ENCODE measurements at places on chromosomes 2 and 18.
A peak's percentile ranks its signal among the peaks of the same experiment; 100 is the strongest.

DNA sequence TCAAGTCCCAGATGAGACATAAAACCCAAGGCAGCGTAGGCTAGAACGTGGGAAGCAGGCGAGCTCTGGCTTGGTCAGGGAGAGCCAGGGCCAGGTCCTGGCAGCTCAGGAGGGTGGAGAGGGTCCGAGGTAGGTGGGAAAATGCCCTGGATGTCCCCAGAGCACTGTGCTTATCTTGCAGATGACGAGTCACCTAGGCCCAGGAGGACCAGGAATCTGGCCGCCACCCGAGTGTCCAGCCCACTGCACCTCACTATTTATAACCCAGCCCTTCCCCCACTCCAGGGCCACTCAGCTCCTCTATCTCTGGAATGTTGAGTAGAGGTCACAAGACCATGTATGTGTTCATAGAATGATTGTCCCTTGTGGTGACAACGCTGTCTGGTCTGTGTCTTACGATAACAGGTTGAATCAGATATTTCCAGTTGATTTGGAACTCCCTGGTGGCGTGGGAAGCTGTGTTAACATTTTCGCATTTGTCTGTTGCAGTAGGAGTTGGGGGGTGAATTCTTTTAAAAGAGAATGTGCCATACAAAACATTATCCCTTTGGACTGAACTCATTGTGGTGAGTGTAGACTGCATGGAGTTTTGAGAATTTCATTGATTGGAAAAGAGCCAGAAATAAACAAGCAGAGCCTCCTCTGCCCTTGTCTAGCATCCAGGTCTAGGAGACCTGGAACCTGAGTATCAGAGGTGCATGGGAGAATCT, 47.5 kb downstream of the EMILIN2 start:
- DNase-seq, result no peak

DNA sequence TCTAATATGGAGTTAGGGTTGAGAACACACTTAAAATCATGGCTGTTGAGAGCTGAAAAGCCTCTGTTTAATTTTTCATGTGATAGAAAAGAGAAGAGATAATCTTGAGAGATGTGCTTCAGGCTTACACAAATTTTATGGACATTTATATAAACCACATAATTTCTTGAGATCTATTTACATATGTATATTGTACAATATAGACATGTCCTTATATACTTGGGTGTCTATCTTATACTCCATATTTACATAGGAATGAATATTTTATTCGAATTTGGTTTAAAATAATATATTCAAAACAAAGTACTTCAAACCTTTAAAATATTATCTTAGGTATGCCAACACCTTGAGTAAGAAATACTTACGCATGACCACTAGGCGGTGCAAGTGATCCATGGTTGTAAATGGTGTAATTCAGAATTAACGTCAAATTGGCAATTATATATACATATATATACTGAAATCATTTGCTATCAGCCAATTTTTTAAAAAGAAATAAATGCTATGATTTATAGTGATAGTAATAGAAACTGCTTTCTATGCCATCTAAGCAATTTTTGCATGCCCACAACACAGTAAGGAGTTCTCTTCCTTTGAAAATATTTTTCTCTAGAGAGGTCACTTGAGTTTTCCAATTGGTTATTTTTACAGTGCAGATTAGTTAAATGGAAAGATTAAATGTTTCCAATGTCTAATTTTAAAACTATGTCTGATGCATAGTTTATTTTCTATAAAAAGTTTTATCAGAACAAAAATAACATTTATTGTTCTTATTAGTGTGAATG, 37.6 kb upstream of the SPAG16 start:
- DNase-seq, result no peak

GRCh38 chr2:137525132-137525531, 439.1 kb upstream of the HNMT start:
- no peak for DNase-seq

DNA sequence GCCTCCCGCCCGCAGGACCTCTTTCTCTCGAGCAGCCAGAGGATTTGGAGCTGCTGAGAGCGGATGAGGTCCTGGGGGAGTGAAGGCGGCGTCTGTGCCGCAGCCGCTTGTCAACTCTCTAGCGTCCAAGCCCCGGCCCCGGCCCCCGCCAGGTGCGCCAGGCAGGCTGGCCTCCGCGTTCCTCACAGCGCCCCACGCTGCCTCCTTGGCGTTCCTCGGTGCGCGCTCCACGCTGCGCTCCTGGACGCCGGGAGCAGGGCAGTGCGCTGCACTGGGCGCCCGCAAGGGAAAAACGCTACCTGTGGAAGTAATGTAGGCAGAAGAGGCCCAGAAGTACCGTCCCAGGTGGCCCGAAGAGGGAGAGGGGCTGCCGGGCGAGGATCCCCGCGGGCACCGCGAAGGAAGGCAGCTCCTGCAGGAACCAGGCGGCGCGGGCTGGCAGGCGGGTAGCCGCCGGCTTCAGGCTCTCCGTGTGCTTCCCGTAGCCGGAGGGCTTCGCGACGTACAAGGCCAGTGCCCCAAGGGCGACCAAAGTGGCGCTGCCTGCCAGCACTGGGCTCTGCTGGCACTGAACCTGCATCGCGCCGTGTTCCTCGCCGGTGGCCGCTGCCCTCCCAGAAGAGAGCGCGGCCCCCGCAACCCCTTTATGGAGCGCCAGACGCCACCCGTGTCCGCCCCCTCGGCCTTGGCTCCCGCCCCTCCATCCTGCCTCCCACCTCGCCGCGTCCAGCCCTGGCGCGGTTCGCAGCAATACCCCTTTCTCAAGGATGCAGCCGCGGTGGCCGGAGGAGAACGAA, at the start of gene SRD5A2:
TSS of gene SRD5A2 (minus strand) at position 618 of the 797 bp plus-strand sequence. CDS start at position 580, 38 bp downstream.
- DNase-seq, result no peak

GRCh38 chr2:95060446-95061118, 35.1 kb downstream of the MAL start:
- no peak for DNase-seq

GRCh38 chr18:74654638-74655037, 57.0 kb downstream of the ZNF407 start:
- no peak for DNase-seq

GRCh38 chr18:41745166-41746049, 209.6 kb upstream of the PIK3C3 start:
- DNase-seq, result peak; percentile 16

- DNase-seq, result no peak
Measured at GRCh38 chr2:25736899-25737515, 63.6 kb upstream of the DTNB start.

DNA sequence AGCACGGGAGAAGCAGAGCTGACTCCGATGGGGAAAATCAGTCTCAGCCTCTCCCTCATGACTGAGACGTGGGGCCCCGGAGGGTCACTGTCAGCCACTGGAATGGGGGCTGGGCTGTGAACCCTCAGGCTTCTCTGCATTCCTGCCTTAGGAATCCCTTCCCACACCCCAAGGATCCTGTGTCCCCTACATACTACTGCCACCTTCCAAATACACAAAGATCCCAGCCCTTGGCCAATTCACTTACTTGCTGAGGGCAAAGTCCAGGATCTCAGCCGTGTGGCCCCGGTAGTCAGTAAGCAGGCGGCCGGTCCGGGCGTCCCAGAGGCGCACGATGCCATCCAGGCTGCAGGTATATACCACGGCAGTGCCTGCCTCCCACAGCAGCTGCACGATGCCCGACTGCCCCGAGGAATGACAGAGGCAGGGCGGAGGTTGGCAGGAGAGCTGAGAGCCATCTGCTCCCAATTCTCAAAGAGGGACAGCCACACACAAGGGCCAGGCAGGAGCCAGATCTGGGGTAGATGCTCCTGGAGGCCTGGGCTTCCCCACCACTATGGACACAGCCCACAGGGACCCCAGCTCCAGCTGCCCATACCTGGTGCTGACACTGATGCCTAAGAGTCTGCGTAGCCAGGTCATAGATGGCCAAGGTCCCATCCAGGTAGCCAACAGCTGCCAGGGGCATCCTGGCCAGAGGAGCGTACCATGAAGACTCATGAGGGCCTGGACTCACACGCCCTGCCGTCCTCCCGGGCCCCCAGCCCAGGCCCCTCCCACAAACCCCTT, 4.2 kb downstream of the GPBAR1 start:
- DNase-seq, result no peak

- no peak for DNase-seq
Measured at GRCh38 chr2:63058921-63059792, 8.5 kb downstream of the OTX1 start.

GRCh38 chr2:171479154-171479814, 43.0 kb upstream of the CYBRD1 start:
- DNase-seq, result no peak

- no peak for DNase-seq
Measured at GRCh38 chr2:144493027-144493809, 26.7 kb downstream of the ZEB2 start.

- DNase-seq, result no peak
Measured at GRCh38 chr2:127681288-127681804, 6.0 kb upstream of the LIMS2 start.

GRCh38 chr2:27074738-27075565, 3.5 kb upstream of the EMILIN1 start:
- DNase-seq, result no peak

DNA sequence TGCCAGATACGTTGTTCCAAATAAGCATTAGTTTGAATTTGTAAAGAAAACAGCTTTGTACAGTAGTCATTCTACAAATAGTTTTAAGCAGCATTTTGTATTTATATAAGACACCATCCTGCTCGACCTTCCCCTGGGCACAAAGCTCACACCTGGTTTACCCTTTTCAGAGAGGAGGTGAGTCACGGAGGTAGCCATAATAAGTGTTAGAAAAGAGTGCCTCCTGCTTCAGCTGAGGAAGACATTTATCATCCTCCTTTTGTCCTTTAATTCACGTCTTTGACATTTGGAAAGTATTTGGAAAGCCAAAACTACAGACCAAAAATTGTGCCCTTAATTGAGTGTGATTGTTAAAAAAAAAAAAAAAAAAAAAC, 6.8 kb downstream of the RAB12 start:
- DNase-seq, result no peak

GRCh38 chr18:32918692-32919250, 145.9 kb upstream of the KLHL14 start:
- DNase-seq, result no peak

DNA sequence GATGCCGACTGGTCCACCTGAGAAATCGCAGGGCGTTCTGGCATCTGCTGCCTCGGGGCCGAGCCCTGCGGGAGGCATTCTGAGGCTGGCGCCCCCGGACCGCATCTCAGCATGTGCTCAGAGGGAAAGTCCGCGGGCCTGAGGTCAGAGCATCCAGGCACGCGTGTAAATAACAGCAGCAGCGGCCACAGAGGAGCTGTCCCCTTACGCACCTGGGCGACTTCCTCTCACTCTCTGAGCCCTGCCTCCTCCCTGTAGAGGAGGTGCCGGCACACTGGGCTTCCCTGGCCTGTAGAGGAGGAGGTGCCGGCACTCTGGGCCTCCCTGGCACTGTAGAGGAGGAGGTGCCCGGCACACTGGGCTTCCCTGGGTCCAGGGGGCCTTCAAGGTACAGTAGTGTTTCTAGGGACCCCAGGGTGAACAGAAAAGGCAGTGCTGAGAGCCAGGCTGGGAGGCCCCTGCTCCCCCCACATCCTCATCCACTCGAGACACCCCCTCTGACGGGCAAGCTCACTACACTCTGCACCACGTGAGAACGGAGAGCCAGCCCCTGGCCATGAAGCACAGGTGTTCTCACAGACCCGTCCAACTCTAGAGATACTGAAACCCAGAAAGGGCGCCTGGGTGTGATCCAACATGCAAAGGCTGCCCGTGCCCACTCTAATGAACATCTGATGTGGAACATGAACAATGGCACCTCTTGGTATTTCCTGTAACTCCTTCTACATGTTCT, 263.5 kb downstream of the HDAC4 start:
- DNase-seq, result no peak

- no peak for DNase-seq
Measured at GRCh38 chr18:56462276-56462675, 176.1 kb downstream of the TXNL1 start.

DNA sequence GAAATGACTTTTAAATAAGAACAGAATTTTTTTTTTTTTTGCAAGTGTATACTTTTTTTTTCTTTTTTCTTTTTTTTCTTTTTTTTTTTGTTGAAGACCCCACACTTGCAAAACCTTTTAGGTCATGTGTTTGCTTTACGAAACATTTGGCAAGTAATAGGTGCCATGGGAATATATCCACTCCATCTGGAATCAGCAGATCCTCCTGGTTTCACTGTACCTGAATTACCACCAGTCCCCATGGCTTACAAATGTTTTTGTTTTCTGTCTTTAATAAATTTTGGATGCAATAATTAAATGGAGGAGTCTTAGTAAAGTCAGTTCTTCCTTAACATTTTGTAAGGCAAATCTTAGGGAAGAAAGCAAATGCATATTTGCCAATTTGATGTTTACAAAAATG, 559.7 kb upstream of the ZEB2 start:
- no peak for DNase-seq

GRCh38 chr18:3260995-3261372, 949 bp upstream of the MYL12B start:
- DNase-seq, result no peak

DNA sequence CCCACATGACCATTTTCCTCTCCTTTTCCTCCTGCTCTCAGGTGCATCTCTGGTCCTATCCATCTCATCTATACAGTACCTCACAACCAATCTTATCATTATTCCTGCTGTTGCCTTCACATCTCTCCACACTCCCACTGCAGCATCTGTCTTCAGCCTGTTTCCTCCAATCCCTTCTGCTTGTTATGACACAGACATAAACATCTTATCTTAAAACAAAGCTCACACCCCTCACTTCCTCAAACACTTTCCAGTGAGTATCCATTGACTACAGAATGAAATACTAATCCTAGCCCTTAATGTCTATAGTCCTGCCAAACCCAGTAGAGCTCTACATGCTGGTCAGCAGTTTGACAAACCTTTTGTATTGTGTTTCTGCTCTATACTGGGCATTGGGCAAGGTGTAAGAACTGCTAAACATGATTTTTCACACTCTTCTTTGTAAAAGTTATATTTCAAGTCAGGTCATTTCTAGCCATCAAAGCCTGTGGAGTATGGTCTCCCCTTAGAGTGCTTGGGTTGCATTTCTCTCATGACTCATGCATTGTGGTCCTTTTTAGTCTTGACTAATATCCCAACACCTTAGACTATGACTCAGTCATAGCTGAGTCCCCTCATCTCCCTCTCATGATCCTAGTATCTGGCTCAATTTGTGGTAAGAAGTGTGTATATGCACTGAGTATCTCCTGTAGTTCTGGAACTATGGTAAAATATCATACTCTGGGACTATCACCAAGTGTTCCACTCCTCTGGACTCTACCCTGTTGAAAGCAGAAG, 187.0 kb downstream of the CYRIA start:
- DNase-seq, result no peak

DNA sequence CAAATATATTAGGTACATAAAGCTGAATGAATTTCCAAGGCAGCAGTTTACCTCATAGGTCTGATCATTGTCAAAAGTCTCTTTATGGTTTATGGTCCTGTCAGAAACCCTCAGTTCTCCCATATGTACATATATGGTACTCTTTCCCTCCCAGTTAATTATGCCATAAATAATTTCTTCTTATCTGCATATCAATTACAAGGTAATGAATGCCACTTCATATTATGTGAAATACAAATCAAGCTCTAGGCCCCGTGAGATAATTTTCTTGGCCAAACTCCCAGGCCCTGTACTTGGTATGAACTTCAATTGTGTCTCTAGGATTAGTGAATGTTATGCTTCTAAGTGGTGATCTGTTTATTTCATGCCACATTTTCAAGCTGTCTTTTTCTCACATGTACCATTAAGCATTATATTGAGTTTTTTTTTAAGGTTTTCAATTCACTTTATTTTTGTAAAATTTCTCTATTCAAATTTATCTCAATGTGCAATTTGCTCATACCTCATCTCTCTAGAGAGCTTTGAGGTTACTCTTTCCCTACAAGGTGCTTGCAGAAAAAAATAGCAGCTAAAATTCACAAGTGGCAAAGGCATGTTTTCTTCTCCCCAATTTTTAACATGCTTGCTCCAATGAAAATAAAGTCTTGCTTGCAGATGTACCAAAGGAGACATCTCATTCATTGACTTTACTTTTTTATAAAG, 430.6 kb upstream of the VRK2 start:
- DNase-seq, result no peak

- no peak for DNase-seq
Measured at GRCh38 chr2:136496966-136497365, 268.4 kb upstream of the THSD7B start.
